ENCODE measurements at places on chromosomes 2 and 18.

GRCh38 chr2:120791962-120792297 is 56.3 kb downstream of the GLI2 start:
- DNase-seq: no peak

DNA sequence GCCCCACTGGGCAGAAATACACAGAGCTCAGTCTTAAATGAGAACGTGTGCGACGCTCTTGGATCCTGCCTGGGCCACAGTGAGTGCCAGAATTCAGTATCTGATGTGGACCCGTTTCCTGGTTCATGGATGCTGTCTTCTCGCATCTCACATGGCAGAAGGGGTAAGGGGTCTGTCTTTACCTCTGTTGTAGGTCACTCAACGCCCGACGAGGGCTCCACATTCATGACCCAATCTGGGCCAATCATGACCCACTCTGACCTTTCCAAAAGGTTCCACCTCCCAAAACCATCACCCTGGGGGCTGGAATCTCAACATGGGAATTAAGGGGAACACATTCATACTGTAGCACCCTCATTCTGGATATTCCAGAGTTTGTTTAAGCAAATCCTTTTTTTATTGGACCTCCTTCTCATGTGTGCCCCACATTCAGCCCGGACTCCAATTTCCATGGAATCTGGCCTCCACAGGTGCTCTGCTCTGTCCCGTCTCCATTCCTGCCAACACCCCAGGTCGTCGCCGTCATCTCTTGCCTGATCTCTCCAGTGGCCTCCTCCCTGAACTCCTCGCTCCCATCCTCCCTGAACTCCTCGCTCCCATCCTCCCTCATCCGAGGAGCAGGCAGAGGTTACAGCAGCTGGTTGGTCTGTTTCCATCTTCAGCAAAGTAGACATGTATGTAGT is 78.9 kb upstream of the OTOS start:
- DNase-seq: no peak

DNA sequence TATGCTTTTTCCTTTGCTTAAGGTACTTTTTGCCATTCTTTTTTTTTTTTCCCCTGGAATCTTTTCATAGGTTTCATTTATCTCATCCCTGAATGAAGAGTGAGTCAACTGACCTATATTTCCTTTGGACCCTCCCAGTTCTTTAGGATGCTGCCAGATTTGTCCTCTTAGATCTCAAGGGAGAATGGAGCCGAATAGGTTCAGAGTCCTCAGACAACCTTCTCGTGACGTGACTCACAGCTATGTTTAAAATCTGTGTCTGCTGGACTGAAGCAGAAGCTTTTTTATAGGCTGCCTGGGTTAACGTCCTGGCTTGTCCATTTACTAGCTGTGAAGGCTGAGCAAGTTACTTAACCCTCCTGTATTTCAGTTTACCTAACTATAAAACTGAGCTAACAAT is 358.6 kb downstream of the DLGAP1 start:
- no peak for DNase-seq

DNA sequence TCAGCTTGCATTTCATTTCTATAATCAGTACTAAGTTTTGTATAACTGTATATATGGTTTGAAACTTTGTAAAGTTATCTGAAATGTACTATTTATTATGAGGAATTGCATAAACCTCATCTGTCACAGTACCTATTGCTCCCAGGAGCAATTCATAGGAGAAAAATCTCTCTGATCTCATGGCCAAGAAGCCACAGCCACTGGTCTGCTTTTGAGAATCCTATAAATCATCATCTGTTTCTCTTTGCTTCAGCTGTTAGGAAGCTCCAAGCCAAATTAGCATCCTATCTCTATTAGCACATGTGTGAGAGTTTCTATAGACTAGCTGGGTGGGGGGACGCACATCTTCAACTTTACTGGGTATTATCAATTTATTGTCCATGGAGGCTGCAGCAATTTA is 210.3 kb downstream of the CYP26B1 start:
- DNase-seq: no peak

DNA sequence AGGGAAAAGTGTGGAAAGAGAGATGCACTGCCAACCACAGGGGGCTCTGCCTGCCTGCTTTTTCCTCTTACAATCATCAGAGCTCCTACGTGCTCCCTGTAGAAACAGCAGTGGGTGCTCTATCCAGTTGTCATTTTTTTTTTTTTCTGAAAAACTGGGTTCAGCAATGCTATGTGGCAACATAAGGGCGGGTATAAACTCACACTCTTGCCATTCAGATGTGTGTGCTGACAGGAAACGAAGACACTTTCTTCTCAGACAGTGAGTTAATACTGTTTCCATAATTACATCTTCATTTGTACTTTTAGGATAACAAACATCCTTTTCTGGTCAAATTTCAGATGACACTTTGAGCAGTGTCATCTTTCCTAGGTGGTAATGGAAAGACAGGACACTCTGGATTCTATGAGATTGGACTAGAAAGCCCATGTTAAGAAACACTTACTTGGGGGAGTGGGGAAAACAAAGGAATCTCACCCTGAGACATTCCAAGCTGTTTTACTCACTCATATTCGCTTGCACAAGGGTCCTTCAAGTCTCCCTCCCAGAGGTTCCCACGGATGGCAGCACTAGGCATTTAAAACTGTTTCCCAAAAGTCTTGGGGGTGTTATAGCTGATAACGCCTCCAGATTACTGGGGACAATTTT is 41.3 kb downstream of the CCDC93 start:
- no peak for DNase-seq

DNA sequence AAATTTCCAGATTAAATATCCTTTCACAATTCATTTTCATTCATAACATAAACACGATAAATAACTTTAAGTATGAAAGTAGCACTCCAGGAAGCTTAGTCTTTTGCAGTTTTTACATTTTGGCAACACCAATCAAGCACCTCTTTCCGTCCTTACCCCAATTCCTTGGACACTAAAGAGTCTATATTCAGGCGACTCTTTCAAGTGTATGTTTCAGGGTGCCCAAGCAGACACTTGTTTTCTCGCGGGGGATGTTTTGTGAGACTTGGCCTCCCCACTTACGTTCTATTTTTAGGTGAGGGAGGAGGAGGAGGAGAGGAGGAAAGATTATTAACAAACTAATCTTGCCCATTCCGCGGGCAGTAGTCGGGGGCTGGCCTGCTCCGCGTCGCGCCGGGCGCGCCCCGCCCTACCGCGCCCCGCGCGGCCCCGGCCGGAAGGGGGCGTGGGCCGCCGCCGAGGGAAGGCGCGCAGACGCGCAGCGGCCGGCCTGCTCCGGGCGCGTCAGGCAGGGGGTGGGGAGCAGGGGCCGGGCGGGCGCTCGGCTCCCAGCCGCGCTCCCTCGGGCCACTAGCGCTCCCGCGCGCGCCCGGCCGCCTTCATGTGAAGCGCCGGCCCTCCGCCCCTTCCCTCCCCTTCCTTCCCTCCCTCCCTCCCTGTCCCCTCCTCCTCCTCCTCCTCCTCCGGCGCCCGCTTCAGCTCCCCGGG is at the start of gene ITPRID2:
Gene ITPRID2, plus strand, starts transcription at position 473 of the 708 bp plus-strand sequence. CDS start 337 bp downstream, outside the sequence.
- DNase-seq: peak; percentile 93

DNA sequence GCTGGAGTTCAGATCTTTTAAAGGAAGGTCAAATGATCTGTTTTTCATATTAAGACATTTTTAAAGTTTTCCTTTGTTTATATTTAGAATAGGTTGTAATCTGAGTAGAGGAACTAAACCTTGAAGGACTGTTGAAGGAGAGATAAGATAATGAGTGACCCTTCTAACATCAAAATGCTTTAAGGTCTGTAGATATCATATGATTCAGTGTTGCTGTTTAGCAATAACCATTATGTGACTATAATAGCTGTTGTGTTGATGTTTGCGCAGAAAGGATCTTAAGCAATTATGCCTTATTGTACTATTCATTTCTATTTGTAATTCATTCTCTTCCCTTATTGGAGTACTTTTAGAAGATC is 60.0 kb downstream of the SLC16A14 start:
- DNase-seq: peak; percentile 43

DNA sequence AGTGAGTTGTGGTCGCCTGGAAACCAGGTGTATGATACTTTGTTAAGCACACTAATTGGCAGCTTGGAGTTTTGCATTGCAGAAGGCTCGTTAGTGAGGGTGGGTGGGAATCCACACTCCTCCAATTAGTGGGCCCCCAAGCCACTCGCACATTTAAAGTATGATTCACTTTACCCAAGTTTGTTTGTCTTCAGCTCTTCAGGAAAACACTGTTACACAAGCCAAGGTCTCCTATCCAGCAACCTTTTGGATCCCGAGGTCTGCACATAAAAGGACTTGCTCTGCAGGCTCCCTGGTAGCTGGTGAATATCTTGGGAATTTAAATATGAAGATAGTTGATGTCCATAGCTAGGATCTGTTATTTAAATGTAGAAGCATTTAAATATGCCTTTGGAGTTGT is 66.1 kb downstream of the NPAS2 start:
- DNase-seq: no peak

DNA sequence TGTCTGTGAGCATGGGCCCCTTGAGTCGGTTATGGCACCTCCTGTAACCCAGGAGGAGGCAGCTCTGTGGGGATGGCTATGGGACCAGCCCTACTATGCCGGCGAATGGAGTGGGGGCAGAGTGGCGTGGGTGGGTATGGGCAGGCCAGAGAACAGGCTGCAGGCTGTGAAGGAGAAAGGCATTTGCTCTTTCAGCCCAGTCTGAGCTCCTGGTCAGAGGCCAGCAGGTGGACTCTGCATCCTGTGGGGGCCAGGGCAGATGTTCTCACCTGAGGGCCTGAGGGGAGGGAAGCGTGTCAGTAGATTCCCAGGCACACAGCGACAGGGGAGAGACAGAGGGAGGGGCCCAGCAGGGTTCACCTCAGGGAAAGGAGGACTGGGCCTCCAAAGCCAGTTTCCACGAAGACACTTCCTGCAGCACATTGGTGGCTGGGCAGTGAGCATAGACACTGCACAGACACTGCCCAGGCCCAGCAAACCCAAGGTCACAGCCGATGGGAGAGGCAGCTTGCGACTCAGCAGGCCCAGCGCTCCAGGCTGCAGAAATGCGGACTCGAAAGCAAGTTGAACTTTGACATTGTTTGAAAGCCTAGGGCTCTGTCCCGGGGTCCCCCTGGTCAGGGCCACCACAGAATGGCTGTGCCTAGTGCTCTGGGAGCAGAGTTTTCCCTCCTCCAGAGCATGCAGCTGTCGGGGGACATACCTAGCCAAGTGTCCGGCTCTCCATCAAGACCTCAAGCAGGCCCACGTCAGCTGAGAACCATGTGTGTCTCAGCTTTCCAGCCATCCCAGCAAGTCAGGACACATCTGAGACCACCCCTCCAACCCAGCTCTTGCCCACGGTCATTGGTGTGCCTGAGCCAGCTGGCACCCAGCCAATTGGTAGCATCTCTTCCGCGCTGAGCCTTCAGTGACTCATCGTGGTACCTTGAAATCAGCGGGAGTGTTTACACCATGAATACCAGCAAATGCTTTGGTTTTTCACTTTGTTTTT is 53.8 kb downstream of the TGOLN2 start:
- DNase-seq: no peak

DNA sequence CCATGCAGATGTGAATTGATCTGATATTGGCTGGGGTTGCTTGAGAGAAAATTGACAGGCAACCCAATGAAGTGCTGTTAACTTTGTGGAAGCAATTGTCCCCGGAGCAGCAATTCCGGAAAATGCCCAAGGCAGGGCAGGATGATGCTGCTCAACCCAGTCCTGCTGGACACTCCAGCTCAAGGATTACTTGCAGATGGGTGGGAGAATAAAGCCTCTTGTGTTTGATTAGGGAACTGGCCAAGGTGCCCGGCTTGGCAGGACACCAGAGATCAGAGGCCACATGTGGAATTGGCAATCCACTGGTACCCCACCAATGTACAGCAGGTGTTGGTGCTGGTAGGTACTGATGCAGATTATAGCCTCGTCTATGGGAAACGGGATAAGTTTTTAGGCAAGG is 12.3 kb upstream of the C2orf42 start:
- DNase-seq: no peak

- no peak for DNase-seq
Observed at GRCh38 chr2:231521-232185, 32.2 kb downstream of the SH3YL1 start.

- peak; percentile 14 for DNase-seq
Observed at GRCh38 chr18:10454681-10455557, 484 bp downstream of the APCDD1 start.

- DNase-seq: no peak
Observed at GRCh38 chr18:2879889-2880288, 33.1 kb downstream of the EMILIN2 start.

DNA sequence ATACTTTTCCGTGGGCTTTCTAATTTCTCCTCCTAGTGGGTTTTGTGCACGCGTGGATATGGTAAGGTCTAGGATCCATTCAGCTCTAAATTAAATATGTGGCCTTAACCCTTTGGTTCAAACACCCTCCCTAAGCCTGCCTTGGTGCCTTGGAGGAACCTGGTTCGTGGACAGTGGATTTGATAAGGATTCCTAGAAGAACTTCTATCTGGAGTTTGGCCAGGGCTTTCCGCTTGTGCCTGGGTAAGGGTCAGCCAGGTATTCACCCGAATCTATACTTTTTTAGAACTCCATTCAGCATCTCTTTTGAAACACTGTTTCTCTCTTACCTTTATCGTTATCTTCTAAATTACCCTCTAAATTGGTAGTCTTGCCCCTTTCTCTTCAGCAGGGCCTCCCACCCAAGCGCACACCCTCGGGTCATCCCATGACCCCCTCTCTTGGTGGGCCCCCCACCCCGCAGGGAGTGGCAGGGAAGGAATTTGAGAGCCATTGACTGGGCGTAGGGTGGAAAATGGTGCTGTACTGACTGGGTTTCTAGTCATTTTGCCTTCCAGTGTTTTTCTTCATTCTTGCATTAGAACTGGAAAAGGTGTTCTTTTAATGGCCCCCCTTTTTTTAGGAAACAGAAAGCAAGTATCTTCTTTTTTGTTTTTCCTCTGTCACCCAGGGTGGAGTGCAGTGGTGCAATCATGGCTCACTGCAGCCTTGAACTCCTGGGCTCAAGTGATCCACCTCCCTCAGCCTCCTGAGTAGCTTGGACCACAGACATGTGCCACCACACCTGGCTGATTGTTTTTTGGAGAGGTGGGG is 1.8 kb downstream of the SOCS6 start:
- DNase-seq: no peak

DNA sequence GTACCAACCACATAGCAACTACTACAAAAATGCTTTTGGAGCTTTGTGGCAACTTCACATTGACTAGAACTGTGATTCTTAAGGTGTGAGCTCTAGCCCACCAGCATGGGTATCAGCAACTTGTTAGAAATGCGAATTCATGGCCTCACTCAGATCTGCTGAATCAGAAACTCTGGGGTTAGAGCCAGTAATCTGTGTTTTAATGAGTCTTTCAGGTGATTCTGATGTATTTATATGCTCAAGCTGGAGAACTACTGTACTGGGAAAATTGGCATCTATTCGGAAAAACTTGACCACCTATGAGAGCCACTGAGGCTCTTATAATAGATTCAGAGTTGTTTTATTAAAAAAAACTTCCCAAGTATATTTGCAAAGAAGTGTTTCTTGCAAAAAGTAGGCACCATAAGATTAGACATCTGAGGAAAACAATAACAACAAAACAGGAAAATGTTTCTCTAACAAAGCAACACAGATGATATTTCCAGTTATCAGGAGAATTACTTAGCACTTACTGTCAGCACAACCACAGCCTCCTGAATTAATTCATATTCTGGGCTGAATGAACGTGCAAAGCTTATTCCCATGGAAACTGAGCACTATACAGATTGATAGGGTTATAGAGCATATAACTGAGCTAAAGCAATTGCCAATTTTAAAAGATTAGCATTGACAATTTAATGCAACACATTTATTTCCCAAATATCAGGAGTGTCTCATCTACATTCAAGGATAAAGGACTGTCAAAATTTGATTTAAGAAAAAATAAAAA is 71.6 kb downstream of the NCKAP5 start:
- DNase-seq: no peak
